ENCODE measurements at places on chromosomes 16 and 17.

GRCh38 chr17:1764284-1764683 lies 2.4 kb downstream of the SERPINF1 start:
- DNase-seq = peak; percentile 85

DNA sequence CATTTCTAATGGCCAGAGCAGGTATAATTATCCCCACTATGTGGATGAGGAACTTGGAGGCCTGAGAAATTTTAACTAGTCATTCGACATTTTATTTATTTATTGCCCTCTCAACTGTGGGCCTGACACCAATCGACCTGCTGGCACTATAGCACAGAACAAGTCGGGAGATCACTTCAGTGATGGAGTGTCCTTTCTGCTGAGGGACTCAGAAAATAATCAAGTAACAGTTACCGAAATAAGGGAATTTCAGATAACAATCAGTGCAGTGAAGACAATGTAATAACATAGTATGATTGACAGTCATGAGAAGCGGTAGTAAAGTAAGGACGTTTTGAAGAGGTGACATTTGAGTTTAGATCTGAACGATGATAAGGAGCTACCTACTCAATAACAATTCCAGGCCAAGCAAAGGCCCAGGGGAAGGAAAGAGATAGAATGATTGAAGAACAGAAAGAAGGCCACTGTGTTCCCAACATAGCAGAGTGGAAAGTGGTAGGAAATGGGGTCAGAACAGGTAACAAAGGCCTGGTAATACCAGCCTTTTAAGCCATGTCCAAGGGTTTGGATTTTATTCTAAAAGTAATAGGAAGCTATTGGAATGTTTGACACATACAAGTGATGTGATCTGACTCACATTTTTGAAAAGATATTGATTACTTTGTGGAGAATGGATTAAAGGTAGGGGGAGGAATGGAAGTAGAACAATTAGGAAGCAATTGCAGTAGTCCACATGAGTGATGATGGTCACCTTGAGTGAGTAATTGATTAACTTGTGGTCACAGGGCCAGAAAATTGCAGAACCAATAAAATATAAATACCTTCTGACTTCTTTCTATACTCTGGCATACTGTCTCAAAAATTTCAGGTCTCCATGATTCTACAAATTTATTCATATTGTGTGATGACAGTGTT lies 1.4 kb downstream of the STXBP4 start:
- DNase-seq = no peak

- no peak for DNase-seq
Observed at GRCh38 chr17:18877104-18877645, 19.2 kb downstream of the PRPSAP2 start.

DNA sequence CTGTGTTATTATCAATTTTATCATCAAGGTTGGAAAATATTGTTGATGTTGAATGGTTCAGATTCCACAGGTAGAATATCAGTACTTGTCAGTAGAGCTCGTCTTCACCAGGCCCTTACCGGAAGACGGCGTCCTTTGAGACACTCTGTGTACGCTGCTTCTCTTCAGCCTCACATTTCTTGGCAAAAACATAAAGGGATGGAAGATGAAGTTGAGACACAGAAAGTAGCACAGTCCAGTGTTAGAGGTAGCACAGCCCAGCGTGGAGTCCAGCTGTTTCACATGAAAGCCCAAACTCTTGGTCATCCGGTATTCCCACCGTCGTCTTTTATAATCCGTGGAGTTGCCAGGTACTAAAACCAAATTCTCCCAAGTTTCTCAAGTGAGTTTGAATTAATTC lies 30.4 kb downstream of the ATP2C2 start:
- DNase-seq = no peak

DNA sequence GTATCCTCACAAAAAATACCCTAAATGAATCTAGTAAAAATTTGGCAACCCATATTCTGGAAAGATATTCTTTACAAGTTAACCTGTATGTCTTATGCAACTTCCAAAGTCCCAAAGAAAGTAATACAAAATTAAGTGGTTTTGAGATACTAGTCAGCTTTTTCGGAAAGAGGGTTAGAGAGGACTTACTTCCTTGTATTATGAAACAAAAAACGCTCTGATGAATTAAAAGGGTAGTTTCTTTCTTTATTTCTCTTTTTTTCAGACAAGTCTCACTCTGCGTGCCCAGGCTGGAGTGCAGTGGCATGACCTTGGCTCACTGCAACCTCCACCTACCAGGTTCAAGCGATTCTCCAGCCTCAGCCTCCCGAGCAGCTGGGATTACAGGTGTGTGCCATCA lies 51.6 kb downstream of the KANSL1 start:
- DNase-seq = no peak

Measured in left hindlimb (tissue), 1 donor.